Inflammatory macrophage (primary cell): ENCODE measurements at places on chromosomes 16 and 17.
A peak's percentile ranks its signal among the peaks of the same experiment; 100 is the strongest.

- DNase-seq, result no peak
Observed at GRCh38 chr16:15754821-15755534, 101.8 kb downstream of the MYH11 start.

GRCh38 chr17:73042809-73043685, 49.4 kb downstream of the SLC39A11 start:
- DNase-seq, result peak; percentile 16

GRCh38 chr16:29848420-29849297, 14.4 kb downstream of the CDIPT start:
- DNase-seq, result peak; percentile 71

- peak; percentile 37 for DNase-seq
Observed at GRCh38 chr16:22318690-22319358, 21.6 kb downstream of the POLR3E start.

DNA sequence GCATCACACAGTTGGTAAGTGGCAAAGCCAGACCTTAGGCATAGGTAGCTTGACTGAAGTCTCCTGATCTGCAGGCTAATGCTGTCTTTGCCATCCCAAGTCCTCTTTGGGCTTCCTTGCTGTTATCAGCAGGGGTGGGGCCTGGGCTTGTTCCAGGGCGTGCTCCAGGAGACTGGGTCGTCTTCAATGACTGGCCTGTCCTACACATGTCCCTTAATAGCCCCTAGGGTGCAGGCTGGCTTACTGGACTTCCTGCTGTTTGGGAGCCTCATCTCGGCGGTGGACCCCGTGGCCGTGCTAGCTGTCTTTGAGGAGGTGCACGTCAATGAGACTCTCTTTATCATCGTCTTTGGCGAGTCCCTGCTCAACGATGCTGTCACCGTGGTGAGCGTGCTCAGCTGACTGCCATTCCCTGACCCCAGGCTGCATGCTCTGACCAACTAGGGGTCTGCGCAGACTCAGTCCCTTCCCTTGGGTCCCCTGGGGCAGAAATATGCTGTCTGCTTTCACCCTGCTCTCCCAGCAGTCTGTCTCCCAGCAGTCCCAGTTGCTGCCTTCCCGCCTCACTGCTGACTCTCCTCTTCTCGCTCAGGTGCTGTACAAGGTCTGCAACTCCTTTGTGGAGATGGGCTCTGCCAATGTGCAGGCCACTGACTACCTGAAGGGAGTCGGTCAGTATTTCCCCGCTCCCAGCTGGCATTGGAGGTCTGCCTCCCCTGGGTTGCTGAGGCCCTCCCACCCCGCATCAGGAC, 6.2 kb downstream of the SLC9A5 start:
- DNase-seq, result no peak
